ENCODE measurements at places on chromosomes 13 and 19. TPM values are rescaled to one million over a fixed set of nuclear protein-coding genes. Genes with fewer than 3 reads are reported as not detected.

GRCh38 chr13:59000770-59001169 is 1163.0 kb downstream of the DIAPH3 start:
- DNase-seq, result no peak

DNA sequence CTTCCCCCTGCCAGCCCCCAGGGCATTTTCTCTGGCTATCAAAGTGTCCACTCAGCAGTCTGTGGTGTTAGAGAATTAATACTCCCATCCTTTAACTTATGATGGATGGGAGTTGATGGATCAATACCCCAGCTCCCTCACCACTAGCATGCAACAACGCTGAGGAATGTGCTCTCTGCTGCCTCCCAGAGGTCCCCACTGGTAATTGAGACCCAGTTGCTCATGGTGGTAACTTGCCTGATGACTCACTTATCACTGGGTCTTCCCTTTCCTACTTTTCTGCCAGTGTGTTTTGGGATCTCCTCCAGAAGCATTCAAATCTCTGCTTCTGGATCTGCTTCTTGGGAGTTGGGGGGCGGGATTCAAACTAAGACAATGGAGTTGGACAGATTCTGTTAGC is 20.3 kb upstream of the CACNA1A start:
- DNase-seq, result peak; percentile 7

DNA sequence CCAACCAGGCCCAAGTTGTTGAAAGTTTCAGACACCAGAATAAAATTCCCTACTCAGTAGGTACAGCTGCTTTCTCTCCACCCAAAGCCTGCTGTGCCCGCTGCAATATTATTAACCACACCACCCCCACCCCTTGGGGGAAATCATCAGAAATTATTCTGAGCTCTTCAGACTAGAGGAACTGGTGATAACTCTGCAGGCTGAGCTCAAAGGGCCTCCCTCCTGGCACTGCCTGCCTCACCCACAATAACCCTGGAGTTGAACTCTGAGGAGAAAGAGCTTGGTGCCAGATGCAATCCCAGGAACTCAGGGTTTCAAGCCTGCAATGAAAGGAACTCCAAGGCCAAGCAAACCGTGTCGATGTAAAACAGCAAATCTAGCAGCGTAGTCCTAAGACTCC is 381.7 kb upstream of the ZNF507 start:
- DNase-seq, result no peak

- no peak for DNase-seq
Measured at GRCh38 chr13:41019578-41020347, 647 bp upstream of the ELF1 start.

- DNase-seq, result no peak
Measured at GRCh38 chr19:57351867-57352266, 796 bp downstream of the ZNF304 start.

DNA sequence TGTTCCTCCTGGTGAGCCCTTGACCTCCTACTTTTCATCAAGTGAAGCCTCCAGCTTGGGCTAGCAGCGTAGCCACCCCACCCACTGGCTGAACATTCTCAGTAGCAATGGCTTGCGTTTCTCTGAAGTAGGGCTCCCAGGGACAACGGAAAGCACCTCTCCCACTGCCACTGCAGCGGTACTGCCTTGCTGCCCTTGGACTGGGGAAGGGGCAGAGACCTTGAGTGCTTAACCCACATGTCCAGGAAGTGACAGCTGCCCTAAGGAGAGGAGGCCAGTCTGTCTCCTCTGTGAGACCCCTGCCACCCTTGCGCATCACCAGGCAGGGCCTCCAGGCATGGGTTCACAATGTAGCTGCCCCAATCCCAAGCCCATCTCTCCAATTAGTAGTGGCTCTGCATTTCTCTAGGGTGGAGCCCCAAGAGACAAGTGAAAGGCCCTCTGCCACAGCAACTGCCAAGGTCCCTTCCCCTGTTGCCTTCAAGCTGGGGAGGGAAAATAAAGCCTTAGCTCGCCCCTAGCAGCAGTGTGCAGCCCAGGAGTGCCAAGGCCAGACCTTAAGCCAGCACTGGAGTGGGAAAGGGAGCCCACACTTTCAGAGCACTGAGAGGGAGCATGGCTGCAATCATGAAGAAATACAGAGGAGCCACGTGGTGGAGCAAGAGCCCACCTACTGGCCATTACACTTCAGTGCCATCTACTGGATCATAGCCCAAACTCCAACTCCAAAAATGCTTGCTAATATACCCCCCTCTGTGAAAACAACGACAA is 175.9 kb upstream of the TRPC4 start:
- no peak for DNase-seq

DNA sequence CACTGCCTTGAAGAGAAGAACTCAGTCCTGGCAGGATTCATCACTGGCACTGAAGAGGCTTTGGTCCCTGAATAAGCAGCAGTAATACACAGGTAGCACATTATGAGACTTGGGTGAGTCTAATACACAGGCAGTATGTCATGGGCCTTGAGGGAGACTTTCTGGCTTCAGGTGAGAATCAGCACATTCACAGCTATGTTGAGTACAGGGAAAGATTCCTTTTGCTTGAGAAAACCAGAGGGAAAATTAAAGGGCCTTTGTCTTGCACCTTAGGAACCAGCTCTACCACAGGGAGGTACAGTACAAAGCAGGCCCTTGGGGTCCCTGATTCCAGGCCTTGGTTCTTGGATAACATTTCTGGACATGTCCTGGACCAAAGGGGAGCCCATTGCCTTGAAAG is 484.6 kb downstream of the RFC3 start:
- DNase-seq, result no peak

DNA sequence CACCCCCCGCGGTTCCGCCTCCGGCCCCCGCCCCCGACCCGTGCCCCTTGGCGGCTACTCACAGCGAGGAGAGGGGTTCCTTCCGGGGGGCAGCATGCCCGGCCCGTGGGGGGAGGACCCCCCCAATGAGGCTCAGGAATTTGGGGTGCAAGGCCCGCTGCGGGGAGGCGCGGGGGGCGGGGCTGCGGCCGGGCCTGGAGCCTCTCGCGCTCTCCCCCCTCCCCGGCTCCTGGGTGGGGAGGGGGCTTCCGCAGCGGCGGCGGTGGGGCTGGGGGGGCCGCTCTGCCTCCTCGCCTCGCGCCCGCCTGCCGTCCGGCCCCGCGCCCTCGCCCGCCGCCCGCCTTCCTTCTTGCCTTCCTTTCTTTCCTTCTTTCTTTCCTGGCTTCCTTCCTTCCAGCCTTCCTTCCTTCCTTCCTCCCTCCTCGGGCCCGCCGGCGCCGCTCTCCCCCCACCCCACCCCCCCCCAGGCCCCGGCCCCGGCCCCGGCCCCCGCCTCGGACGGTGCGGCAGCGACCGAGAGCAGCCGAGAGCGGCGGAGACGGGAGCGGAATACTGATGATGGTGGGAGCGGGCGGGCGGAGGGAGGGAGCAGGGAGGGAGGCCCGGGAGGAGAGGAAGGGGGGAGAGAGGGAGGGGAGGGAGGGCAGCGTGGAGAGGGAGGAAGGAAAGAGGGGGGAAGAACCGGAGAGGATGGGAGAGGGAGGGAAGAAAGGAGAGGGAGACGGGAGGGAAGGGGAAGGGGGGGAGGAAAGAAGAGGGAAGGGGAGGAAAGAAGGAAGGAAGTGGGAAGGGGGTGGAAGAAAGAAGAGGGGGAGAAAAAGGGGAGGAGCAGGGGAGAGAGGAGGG is at the start of gene LRRC4B:
TSS of gene LRRC4B (minus strand) at position 554 of the 846 bp plus-strand sequence. CDS start 19,597 bp downstream, outside the sequence.
- no peak for DNase-seq

DNA sequence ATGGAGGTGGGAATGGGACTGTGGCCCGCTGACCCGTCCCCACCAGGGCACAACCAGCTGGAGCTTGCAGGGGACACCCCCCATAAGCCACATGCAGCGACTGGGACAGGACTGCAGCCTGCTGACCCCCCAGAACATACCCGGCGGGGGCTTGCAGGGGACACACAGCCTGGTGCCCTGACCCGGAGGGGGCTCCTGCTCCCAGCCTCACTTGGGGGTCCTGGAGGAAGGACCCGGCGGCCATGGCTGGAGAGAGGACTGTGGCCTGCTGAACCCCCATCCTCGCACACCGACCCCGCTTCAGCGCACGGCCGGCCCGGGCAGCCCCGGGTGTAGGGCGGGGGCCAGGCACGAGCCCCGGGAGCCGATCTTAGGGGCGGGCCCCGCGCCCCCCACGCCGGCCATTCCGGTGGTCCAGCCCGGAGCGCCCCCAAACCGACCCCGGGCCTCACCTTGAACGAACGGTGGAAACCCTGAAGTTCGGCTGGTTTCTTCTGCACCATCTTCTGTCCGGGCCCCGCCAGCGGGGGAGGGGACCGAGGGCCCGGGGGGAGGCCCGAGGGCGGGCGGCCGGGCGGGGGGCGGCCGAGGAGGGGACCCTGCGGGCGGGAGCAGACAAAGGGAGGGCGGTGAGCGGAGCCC is 574 bp downstream of the MKNK2 start:
- DNase-seq, result peak; percentile 40

GRCh38 chr19:16035601-16036297 is 40.5 kb upstream of the TPM4 start:
- DNase-seq, result no peak

- DNase-seq, result no peak
Measured at GRCh38 chr13:91523116-91523515, 124.7 kb downstream of the GPC5 start.

DNA sequence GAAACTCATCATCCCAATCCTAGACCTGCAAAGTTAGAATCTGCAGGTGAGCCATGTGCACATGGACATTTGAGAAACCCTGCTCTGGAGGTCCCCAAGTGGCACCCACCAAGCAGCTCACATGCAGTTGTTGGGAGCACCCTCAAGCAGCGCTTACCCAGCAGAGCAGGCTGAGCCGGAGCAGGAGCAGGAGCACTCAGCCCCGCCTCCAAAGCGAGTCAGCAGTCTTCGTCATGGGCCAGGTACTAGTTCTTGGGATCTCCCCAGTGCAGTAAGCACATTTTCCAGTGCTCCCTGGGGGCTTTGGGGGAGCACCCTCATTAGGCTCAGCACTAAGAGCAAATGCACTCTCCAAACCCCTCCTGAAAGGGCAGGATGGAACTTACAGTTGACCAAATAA is 572.7 kb downstream of the IRS2 start:
- no peak for DNase-seq

- DNase-seq, result no peak
Measured at GRCh38 chr13:24234200-24234915, 73.8 kb downstream of the SPATA13 start.

DNA sequence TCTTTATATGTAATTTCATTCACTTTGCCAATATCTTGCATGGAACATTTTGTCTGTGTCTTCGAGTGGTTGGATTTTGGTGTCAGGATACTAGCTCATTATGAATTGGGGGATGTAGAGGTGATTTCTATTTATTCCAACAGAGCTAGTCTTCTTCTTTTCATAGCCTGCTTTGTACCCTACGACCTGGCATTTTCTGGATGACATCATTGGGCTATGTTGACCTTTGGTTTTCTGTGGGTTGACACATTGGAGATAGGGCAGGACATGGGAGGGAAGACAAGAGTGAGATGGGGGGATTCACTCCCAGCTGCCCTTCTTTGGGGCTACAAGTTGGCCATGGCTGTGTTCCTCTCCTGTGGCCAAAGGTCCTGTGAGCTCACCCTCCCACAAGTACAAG is 38.0 kb downstream of the WTIP start:
- DNase-seq, result no peak

DNA sequence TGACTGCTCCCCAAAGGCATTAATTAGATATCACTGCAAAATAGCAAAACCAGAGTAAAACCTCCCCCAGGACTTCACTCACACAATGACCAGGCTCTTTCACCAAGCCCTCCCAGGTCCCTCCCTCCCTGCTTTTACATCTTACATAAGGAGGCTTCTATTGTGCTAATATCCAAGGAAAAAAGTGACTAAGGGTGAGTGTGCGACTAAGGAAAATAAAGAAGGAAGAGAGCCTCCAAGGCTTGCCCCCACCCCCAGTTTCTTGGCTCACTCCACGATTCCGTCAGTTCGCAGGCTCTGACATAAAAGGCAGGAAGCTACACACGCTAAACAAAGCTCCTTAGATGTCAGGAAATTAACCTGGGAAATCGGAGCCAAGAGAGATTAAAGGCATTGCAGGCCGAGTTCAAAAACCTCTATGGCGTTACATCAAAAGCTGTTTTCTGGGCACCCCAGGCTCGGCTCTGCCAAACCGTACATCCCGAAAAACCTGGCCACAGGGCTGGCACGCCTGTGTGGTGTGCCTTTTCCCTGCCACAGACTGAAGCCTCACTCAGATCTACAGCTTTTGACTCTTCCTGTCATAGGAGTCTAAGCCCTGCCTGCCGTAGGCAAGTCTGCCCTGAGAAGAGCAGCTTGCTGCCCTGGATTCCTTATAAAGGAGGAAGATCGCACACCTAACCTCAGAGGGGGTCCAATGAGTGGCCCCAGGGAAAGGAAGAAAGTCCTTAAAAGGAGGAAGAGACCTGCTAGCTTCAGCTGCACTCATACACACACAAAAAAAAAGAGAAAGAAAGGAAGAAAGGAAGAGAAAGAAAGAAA is 67.0 kb upstream of the SERP2 start:
- no peak for DNase-seq

The KLK12 gene
- total RNA-seq, result not detected

The PPM1N gene
- total RNA-seq, result 6.7 TPM

The S1PR5 gene
- 1.8 TPM for total RNA-seq

The ZNF534 gene
- total RNA-seq, result not detected

The PLK5 gene
- total RNA-seq, result not detected

The ADAMTSL5 gene
- 5.5 TPM for total RNA-seq

The ZNF570 gene
- total RNA-seq, result 7.7 TPM

Data from activated T-cell treated with anti-CD3 and anti-CD28 coated beads, Interleukin-2, amount 50 U/mL, for 72 hours (primary cell).